ENCODE measurements at places on chromosomes 7 and 10. TPM values are rescaled to one million over a fixed set of nuclear protein-coding genes. Genes with fewer than 3 reads are reported as not detected.
A peak's percentile ranks its signal among the peaks of the same experiment; 100 is the strongest.

DNA sequence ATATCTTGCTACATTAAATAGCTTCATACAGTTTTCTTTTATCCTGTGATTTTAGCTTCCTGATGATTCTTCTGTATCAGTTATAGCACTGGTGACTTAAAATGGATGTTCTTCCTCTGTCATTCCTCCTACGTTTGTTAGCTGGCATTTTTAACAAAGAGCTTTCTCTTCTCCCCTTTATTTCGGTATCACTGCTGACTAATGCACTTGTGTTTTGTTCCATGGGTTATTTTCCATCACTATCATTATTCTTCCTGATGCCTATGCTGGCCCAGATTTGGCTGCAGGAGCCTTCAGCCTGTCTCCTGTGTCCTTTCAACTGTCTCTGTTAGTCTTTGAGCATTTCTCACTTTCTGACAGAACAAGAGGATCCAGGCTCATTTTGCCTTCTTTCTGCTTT, 13.1 kb downstream of the BMS1 start:
- no peak for DNase-seq

GRCh38 chr10:27490807-27491206, 13.3 kb upstream of the RAB18 start:
- DNase-seq: no peak

GRCh38 chr7:118252087-118252486, 27.6 kb downstream of the ANKRD7 start:
- no peak for DNase-seq

- DNase-seq: no peak
Measured at GRCh38 chr7:125256446-125256845, 326.8 kb upstream of the POT1 start.

DNA sequence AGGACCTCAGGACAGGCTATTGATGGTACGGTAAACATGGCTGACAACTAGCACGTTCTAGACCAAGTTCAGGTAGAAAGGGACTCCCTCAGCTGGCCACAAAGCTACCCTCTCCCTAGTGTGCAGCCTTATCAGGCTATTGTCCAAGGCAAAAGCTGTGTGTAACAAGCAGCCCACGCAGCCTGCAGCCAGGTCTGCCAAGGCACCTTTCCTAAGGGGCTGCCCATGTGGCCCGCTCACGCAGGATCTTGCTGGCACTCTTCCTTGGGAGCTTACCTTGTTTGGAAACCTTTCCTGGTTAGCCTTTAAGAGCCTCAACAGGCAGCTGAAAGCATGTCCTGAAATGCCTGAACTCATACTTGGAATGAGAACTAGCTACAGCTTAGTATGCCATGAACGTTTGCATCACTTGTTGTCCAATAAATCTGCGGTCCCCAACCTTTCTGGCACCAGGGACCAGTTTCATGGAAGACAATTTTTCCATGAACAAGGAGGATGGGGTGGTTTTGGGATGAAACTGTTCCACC, 51.7 kb downstream of the SYPL1 start:
- no peak for DNase-seq

- no peak for DNase-seq
Measured at GRCh38 chr7:147485660-147486210, 1104.8 kb upstream of the C7orf33 start.

DNA sequence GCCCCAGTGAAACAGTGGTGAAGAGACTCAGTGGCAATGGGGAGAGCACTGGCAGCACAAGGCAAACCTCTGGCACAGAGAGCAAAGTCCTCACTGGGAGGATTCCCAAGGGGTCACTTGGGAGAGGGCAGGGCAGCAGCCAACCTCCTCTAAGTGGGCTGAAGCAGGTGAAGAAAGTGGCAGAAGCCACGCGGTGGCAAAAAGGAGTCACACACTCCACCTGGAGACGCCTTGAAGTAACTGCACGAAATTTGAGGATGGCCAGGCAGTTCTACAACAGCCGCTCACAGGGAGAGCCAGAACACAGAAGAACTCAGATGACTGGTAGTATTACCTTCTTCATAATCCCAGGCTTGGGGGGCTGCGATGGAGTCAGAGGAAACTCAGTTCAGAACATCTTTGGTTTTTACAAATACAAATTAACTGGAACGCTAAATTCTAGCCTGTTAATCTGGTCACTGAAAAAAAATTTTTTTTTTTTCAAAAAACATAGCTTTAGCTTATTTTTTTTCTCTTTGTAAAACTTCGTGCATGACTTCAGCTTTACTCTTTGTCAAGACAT, 574 bp upstream of the IL6 start:
- peak; percentile 58 for DNase-seq

GRCh38 chr7:155840909-155841308, 28.6 kb upstream of the SHH start:
- no peak for DNase-seq

DNA sequence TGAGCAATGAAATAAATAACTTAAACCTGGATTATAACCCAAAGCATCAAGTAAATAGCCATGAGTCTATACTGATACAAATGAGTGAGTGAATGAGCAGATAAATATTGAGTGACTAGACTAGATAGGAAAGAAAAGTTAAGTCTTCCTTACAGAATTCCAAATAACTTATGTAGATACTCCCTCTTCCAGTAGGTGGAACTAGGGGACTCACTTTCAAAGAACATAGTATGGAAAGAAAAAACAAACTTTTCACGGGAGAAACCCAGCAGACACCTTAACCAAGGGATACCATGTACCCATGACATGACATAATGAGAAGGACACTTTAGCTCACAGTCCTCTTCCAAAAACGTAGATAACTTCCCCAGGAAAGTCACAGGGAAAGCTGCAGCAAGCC, 32.2 kb downstream of the CSGALNACT2 start:
- DNase-seq: no peak

GRCh38 chr7:140390466-140391190, 7.7 kb downstream of the SLC37A3 start:
- DNase-seq: no peak

GRCh38 chr7:28939844-28940544, 18.1 kb downstream of the TRIL start:
- no peak for DNase-seq

GRCh38 chr7:94396037-94396431, 1.3 kb downstream of the COL1A2 start:
- DNase-seq: no peak

DNA sequence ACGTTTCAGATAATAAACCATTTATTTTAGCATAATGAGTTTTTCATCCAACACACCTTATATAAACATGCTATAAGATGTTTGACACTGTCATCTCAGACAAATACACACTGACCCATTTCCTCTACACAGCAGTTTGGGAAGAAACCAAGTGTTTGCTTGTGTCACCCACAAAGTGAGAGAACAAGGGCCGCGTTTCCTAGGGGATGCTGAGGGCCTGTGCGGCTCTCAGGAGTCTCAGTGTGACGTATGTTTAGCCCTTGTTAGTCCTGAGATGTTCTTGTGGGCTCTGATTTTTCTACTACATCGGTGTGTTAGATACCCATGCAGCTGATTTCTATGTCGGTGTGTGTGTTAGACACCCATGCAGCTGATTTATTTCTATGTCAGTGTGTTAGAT, 266.3 kb downstream of the DIP2C start:
- no peak for DNase-seq

GRCh38 chr10:488081-488932, 201.2 kb downstream of the DIP2C start:
- no peak for DNase-seq

GRCh38 chr7:7421826-7422225, 113.8 kb downstream of the COL28A1 start:
- DNase-seq: no peak

GRCh38 chr10:123537188-123537961, 128.8 kb upstream of the GPR26 start:
- no peak for DNase-seq

HTR7 gene
- total RNA-seq: 11.2 TPM

TRIM8 gene
- 36.8 TPM for total RNA-seq

POLR2J gene
- total RNA-seq: 45.9 TPM

IMPDH1 gene
- total RNA-seq: 54.2 TPM

All from WTC11 (cell line).